Left renal cortex interstitium (tissue), 4 donors: ENCODE measurements at places on chromosomes 11 and 22. TPM values are rescaled to one million over a fixed set of nuclear protein-coding genes. Genes with fewer than 3 reads are reported as not detected.
A peak's percentile ranks its signal among the peaks of the same experiment; 100 is the strongest.

The FAM180B gene
- 0.21 TPM for polyA plus RNA-seq

GRCh38 chr11:13166036-13166435 is 111.6 kb upstream of the BMAL1 start:
- DNase-seq = no peak

The CCDC15 gene
- polyA plus RNA-seq = 4.0 TPM

GRCh38 chr11:78066471-78066870 is 2.8 kb downstream of the THRSP start:
- DNase-seq = no peak

GRCh38 chr11:76860539-76861475 is at the start of gene ACER3:
Gene ACER3 (plus strand): TSS chr11:76860918. CDS start chr11:76860977, 59 bp downstream.
- peak; percentile 73 for DNase-seq

- no peak for DNase-seq
Measured at GRCh38 chr11:134576721-134577171, 164.7 kb upstream of the B3GAT1 start.

GRCh38 chr11:2694995-2695939 is 4.5 kb downstream of the KCNQ1OT1 start:
- no peak for DNase-seq

The PVALB gene
- 5.1 TPM for polyA plus RNA-seq

The YPEL4 gene
- polyA plus RNA-seq = 5.6 TPM

The IFTAP gene
- 61.2 TPM for polyA plus RNA-seq

DNA sequence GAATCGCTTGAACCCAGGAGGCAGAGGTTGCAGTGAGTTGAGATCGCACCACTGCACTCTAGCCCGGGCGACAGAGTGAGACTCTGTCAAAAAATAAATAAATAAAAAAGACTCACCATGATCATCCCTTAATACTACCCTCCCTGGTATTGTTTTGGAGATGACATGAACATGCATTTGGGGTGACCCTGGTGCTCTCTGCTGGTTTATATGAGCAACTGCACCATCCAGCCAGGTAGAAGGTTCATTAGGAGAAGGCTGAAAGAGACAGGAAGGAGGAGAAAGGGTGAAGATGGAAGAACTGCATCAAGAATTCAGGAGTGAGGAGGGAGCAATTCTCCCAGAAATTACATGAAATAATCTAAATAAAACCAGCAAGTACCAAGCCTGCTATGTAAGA is 37.8 kb downstream of the SLC5A1 start:
- DNase-seq = no peak

DNA sequence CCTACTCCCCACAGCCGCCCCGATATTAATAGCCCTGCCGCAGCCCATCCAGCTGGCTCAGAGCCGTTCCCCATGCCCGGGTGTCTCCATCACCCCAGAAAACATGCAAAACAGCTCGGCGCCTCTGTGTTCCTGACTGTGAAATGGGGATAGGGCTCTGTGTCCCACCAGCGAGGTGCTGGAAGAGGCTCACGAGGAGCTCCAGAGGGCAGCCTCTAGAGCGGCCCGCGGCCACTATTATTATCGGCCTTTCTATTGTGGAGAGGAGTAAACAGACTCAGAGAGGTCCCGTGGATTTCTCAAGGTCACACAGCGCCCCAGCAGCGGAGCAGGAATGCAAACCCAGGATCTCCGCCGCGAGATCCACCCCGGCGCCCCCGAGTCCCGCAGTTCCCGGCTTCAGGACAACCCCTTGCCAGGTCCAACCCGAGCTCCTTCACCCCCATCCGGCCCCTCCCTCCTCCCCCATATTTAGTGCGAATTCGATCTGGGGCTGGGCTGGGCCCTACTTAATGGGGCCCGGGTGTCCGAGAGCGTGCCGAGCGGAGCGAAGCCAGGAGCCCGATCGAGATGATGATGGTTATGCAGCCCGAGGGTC is at the start of gene ACTN3:
TSS of gene ACTN3 (plus strand) at position 536 of the 598 bp plus-strand sequence. CDS start at position 571, 35 bp downstream.
- no peak for DNase-seq

The FGF19 gene
- 0.48 TPM for polyA plus RNA-seq

DNA sequence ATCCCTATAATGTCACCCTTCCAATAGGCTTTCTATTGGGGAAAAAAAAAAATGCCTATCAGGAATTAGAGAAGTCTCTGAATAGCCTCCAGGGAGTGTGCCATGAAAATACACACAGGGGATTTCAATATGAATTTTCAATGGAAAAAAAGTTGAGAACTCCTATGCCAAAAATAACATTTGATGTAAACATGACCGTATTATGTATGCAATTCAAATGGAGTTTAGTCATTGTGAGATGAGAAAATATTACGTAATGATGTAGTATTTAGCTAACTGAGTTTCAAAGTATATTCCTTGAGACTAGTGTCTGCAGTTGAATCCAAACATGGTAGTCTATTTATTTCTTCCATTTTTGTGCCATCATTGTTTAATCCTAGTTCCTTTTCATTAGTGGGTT is 182.3 kb downstream of the BLID start:
- no peak for DNase-seq

The SCUBE1 gene
- polyA plus RNA-seq = 15.9 TPM

GRCh38 chr22:39471381-39472141 is 14.7 kb downstream of the MGAT3 start:
- no peak for DNase-seq

- DNase-seq = no peak
Measured at GRCh38 chr11:15662285-15662684, 547.6 kb downstream of the INSC start.

- no peak for DNase-seq
Measured at GRCh38 chr11:58807343-58807742, 37.2 kb downstream of the GLYATL2 start.

The ANO9 gene
- 16.5 TPM for polyA plus RNA-seq

DNA sequence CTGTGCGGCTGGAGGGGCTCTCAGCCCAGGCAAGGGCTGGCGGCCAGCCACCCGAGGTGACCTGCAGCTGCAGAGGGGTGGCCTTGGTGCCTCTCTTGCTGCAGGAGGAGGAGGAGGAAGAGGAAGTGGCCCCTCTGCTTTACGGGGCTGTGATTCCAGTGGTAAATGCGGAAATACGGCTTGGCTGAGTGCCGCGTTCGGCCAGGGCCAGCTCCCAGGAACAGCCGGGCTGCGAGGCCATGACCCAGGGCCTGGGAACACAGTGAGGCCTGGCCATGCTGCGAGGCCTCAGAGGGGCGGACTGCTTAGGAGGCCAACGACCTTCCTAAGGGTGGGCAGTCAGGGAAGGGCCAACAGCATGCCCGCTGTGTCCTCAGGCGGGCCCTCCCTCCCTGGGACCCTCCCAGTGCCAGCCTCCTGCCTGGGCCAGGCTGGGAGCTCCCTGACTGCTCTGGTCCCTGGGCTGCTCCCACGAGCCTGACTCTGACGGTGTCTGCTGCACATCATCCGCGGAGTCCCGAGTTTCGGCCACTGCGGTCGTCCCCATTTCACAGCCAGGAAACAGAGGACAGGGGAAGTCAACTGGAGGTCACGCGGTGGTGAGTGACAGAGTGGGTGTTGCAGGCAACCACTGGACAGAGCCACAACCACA is 20.8 kb upstream of the PPARA start:
- no peak for DNase-seq

DNA sequence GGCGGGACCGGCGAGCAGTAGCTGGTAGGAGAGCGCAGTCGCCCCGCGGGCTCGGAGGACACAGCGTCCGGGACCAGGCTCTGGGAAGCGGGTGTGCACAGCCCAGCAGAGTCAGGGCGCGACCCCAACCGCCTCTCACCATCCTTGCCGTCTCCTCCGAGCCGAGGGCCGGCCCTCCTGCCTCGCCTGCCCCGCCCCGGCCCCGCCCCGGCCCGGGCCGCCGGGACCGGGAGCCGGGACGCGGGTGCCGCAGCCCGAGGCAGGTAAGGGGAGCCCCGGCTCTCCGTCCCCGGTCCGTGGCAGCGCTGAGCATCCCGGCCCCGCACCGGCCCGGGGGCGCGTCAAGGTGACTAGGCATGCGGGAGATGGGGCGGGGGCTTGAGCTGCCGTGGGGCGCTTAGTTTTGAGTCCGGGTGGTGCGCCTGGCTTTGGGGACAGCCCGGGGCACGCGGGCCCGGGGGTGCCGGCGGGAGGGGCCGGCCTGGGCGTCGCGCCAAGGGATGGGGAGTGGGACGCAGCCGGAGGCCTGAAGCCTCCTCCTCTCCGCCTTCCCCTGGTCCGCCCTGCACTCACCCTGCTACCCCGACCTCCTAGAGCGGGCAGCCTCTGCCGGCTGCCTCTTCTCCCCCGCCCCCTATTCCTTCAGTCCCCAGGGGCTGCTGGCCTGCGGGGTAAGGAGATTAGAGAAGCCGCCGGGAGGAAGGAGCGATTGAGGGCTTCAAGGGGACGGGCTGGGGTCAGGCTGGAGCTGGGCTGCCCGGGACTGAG is at the start of gene ABCG4:
TSS of gene ABCG4 (plus strand) at position 35 of the 768 bp plus-strand sequence. CDS start 914 bp downstream, outside the sequence.
- DNase-seq = no peak

The OR8G5 gene
- not detected for polyA plus RNA-seq

DNA sequence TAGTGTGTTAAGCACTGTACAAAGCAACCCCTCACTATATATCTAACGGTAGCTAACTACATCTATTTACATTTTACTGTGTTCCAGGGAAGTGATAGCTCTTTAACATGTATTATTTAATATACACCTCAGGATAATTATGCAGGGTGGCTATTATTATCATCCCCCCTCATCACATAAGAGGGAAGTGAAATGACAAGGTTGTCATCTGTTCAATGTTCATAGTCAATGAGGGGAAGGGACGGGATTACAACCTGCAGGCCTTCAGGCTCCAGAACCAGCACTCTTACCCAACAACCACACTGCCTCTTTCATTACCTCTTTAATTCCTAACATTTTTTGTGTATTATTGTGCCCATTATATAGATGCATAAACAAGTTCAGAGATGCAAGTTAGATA is 238.7 kb upstream of the ANO3 start:
- DNase-seq = no peak

- no peak for DNase-seq
Measured at GRCh38 chr22:42069801-42070516, 653 bp downstream of the NAGA start.

GRCh38 chr11:771617-772204 is 5.6 kb downstream of the GATD1 start:
- DNase-seq = no peak

- DNase-seq = no peak
Measured at GRCh38 chr11:105219269-105219668, 79.7 kb upstream of the CARD18 start.

- DNase-seq = no peak
Measured at GRCh38 chr11:63869683-63870082, 30.8 kb downstream of the MARK2 start.

The NCF4 gene
- 1.9 TPM for polyA plus RNA-seq

DNA sequence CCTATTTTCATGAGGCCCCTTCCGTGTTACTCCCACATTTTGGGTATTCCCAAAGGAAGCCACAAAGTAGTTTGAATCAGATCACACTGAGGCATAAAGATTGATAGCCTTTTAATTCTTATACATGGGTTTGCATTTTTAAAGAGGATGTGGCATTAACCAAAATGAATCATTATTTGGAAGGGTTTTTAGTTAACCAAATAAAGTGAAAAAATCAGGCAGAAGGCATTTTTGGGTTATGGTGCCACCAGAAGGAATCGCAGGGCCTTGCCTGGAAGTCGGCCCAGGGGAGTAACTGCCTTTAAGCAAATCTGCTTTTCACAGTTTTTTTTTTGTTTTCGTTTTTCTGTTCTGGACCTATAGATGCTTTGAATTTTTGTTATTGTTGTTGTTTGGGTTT is 55.4 kb downstream of the HSD17B12 start:
- DNase-seq = no peak

The CARNS1 gene
- polyA plus RNA-seq = 1.3 TPM

DNA sequence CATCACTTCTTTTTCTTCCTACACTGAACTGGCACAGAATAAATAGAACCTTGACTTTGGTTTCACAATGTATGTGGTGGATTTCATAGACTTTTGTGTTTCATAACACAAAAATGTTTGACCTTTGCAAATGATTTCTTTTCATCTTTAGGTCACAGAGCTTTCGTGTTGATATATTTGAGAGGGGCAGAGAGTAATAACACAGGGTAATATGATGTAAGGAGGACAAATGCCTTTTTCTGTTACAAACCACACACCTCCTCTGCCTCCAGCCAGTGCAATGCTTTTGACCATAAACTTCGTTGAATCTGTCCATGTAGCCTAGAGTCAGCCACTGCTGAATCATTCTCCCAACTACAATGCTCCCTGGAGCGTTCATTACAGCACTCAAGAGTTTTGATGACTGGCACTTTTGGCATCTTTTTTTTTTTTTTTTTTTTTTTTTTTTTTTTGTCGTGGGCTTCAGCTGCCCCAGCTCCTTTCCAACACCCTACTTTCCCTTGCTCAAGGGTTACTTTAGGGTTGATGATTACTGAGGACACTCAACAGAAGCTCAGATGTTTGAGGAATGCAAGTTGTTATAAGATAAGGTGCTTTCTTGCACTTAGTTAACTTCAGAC is 11.4 kb upstream of the CAT start:
- no peak for DNase-seq

The ANKK1 gene
- polyA plus RNA-seq = 0.17 TPM

- no peak for DNase-seq
Measured at GRCh38 chr22:28497188-28497587, 182.5 kb downstream of the TTC28 start.

GRCh38 chr22:35888181-35888870 is 140.3 kb downstream of the RBFOX2 start:
- DNase-seq = no peak

The CRYBA4 gene
- polyA plus RNA-seq = not detected

DNA sequence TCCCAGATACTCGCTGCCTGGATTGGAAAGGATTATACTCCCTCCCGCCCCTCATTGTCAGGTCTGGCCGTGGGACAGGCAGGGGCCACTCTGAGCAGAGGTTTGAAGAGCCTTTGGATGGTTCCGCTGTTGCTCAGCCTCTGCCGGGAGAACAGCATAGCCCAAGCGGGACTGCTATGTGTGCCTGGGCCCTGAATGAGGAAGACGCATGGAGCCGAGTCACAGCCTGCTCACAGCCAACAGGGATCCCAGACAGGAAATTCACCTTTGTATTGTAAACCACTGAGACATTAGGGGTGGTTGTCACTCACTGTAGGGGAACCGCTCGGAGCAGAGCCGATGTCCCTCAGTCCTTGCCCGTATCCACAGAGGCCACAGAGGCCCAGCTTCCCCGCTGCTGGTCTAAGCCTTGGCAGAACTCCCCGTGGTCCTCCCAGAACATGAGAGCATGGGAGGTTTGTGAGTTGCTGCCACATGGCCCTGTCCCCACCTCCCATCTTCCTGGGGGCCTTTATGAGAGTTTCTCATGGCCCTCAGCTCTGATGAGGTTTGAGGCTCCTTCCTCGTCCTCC is 10.7 kb upstream of the FAM118A start:
- DNase-seq = no peak

GRCh38 chr11:67631411-67631810 is 1.7 kb upstream of the NUDT8 start:
- DNase-seq = no peak

The SCGB1C1 gene
- polyA plus RNA-seq = 0.83 TPM

DNA sequence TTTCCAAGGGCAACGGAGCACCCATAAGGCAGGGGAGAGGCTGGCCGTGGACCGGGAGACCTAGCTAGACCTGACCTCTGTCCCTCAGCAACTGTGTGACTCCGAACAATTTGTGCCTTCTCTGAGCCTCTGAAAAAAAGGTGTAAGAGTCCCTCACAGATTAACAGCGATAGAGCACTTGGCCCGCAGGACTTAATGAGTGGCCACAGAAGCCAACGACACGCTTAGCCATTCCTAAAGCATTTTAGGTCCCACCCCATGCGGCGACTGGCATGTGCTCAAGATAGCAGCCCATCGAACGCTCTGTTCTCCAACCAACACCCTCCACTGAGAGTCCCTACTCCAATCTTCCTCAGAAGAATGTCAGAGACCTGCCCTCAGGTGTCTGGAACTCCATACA is 1.5 kb downstream of the SULT4A1 start:
- DNase-seq = no peak

GRCh38 chr11:134248910-134249480 is 4.2 kb downstream of the THYN1 start:
- no peak for DNase-seq
